Activated effector memory CD4-positive, alpha-beta T cell treated with Interleukin-2 at 50 U/mL for 16 hours (primary cell): ENCODE measurements at places on chromosomes 4 and X.

GRCh38 chr4:122293374-122294365, 85.1 kb upstream of the ADAD1 start:
- no peak for DNase-seq

- DNase-seq: no peak
These were observed 13.5 kb downstream of the CTAG1B start for GRCh38 chrX:154605566-154605965.

- DNase-seq: no peak
These were observed 50.2 kb downstream of the CPZ start for GRCh38 chr4:8642651-8643321.

- DNase-seq: no peak
These were observed 20.6 kb upstream of the SUPT20HL2 start for GRCh38 chrX:24334461-24334860.

GRCh38 chr4:168716406-168717129, 219.7 kb downstream of the PALLD start:
- no peak for DNase-seq

DNA sequence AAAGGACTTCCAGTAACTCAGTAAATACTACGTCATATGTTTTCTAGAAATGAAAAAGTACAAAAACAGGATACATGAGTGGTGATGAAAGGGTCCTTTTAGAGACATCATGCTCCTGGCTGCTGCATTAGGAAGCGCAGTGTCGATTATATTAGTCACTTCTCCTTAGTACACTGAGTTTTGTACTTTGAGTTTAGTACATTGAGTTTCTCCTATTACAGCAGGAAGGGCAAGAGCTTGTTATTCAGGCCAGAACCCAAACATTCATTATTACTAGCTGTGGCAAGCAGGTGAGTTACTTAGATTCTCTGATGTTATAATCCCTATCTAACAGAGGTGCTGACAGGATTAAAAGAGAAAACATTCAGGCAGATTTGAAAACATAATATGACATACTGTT, 21.3 kb downstream of the RPGR start:
- no peak for DNase-seq

DNA sequence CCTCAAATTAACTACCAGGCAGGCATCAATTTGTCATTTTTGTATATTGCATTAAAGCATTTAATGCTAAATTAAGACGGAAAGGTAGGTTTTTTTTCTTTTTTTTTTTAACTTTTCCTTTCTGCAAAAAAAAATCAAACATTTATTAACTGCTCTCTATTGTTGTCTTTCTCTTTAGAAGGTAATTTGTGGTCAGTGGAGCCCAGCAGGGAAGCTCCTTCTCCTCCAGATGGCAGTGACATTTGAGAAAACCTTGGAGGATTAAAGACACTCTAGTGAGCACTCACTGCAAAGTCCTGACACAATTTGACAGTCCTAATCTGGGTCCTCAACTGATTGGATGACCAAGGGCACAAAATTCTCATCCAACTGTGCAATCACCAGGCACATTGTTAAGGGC, 102.4 kb downstream of the SLIT2 start:
- DNase-seq: no peak

DNA sequence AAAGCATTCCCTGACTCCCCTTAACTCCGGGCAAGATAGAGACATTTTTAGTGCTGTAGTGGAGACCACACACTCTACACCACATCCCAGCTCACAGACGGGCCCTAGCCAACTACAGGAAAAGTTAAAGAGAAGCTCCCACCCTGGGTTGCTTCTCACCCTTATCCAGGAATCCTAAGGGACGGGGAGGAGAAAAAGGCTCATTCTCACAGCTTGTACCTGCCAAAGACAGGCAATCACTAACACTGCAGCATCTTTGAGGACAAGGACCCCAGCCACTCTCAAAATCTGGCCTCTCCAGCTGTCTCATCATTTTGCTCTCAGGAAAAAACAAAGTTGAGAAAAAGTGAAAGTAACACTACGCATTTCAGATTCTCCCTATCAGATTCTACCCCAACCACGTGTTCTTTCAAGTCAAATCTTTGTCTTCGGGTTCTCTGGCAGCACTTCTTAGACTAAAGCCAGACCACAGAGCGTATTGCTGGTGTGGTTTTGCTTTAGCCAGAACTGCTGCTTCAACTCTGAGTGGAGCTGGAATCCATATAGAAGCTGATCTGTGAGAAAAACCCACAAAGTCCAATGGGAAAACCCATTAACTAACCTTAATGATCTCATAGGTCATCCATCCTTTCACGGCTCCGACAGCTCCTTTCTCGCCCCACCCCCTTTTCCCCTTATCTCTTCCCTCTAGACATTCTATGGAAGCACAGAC, 605.9 kb upstream of the DIPK2B start:
- DNase-seq: peak; percentile 7

DNA sequence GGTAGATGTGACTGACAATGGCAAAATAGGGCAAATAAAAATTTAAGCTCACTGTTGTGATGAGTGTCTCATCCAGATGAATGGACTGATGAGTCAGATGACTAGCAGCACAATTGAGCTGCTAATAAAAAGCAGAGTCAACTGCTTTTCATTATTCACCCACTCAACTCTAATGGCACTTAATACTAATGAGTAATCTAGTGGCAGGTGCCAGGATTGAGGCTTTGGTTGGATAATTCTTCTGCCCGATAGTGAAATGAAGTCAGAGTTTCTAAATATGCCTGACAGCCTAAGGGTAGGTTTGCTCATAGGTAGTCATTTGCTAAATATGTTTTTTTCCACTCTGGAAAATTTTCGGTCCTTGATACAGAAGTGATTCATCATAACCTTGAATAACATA, 10.4 kb downstream of the OGT start:
- no peak for DNase-seq
